ELR (cell line): ENCODE measurements at places on chromosomes 3 and 15.
A peak's percentile ranks its signal among the peaks of the same experiment; 100 is the strongest.

DNA sequence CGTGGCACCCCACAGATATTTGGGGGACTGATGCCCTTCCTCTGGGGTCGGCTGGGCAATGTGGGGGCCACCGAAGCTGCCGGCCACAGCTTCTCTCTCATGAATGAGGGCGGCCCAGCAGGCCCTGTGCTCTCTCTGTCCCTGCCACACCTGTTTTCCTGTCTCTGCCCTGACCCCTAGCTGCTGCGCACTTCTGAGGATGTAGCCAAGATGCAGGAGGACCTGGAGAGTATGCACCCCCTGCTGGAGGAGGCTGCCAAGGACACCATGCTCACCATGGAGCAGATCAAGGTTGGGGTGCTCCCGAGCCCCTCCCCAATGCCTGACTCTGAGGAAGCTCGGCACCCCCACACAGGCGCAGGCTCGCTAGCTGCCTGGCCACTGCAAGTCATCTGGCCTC, 59.7 kb downstream of the SEMA3G start:
- DNase-seq, result peak; percentile 60

- DNase-seq, result peak; percentile 78
These were observed 9.4 kb upstream of the MESP1 start for GRCh38 chr15:89760303-89761008.

- DNase-seq, result no peak
These were observed 190.7 kb upstream of the CTDSPL start for GRCh38 chr3:37670961-37671483.

- DNase-seq, result no peak
These were observed 49.3 kb downstream of the CEP152 start for GRCh38 chr15:48761393-48762158.

DNA sequence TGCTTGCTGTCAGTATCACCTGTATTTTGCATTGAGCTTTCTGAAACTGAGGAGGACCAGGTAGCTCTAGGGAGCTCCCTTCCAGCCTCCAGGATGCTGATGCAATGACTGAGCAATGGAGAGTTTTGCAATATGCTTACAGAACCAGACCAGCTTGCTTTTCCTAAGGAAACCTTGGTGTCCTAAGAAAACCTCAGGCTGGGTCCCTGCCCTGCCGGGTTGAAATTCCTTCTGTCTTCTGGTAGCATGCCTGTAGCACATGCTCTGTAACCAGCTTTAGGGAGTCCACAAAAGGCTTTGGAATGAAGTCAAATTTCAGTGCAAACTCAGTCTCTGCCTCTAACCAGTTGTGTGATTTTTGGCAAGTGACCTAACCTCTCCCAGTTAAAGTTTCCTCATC, 65.8 kb upstream of the GSK3B start:
- peak; percentile 92 for DNase-seq

DNA sequence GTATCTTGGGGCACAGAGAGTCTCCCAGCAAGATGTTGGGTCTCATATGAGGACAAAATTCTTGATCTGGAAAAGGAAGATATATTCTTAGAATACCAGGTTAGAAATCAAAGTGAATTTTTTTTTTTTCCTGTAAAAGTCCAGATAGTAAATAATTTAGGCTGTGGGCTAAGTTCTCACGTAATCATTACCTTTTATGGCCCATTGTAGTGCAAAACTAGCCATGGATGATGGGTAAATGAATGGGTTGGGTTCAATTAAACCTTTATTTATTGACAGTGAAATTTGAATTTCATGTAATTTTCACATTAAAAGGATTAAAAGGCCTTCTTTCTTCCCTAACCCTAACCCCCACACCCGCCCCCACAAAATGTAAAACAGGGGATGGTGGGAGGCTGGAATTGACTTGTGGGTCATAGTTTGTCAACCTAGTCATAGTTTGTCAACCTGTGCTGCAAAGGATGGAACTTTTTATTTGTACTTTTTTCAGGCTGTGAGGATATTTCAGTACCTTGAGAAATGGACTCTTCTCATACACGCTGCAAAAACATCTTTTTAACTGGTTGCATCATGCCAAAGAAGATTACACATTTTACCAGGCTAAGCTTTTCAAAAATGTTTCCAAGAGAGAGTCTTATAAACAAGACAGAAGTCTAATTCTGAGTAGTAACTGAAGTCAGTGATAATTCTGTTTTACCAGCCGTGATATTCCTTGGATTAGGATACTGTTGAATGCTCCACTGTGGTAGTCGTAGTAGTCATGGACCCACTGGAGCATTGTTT, 138.8 kb downstream of the AKAP13 start:
- no peak for DNase-seq

DNA sequence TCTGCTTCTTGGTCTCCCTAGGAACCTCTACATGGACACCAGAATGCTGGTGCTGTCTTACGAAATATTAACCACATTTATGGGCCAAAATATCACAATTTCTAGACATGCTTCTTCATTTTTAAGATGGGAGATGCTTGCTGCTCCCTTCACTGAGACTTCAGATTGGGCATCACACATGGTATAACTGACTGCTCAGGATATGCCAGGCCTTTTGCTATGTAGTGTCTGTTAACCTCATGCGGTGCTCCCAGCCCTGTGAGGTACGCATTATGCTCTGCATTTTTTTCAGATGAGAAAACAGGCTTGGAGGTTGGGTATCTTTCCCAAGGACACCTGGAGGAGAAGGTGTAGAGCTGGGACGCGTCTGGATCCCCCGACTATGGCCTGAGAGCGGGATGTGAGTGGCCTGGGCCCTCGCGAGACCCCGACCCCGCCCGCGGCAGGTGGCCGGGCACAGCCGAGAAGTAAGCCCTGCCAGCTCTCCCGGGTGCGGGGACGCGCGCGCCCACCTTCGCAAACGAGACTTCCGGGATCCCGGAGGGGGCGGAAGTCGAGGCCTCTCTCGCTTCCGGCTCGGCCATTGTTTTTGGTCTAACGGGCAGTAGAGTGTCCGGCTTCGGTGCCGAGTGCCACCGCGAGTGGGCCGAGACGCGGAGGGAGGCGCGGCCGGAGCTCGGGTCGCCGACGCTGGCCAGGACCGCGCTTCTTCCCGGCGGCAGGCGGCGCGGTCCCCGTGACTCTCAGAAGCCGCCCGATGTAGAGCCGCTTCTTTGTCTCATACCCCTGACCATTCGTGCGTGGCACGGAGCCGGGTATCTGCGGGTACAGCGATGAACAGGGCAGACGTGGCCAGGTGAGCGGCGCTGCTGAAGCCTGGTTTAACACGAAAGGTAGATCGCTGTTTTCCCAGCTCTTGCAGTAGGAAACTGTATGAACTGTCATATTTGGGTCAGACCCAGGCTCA, at the start of gene ZKSCAN7:
Gene ZKSCAN7 (plus strand): TSS at position 568 of the 967 bp plus-strand sequence. CDS start 1,855 bp downstream, outside the sequence.
- DNase-seq, result peak; percentile 64

- DNase-seq, result no peak
These were observed 10.3 kb upstream of the MTMR10 start for GRCh38 chr15:31001702-31002101.

GRCh38 chr15:29759596-29759995, 62.7 kb downstream of the TJP1 start:
- no peak for DNase-seq

DNA sequence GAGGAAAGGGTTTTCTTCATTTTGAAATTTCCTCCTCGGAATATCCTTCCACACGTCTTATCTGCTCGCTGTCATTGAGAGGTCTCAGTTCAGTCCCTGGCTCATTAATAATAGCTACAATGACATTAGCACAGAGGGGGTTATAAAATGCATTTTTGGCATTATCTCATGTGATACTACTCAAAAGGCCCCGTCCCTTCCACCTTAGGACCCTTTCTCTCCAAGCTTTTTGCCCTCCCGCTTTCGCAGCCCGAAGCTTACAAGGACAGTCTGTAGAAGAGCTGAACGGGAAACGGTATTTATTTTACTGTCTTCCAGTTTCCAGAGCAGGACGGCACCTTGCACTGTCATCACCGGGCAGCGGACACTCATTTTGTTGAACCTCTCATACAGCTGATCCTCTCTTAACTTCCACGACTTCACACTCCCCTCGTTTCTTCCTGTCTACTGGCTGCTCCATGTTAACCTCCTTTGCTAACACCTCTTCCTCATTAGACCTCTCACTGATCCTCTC, 5.6 kb upstream of the PLEKHO2 start:
- DNase-seq, result no peak

- DNase-seq, result no peak
These were observed 115.1 kb upstream of the IQSEC1 start for GRCh38 chr3:13188181-13188779.

GRCh38 chr15:86432861-86433260, 353.2 kb downstream of the AGBL1 start:
- no peak for DNase-seq

DNA sequence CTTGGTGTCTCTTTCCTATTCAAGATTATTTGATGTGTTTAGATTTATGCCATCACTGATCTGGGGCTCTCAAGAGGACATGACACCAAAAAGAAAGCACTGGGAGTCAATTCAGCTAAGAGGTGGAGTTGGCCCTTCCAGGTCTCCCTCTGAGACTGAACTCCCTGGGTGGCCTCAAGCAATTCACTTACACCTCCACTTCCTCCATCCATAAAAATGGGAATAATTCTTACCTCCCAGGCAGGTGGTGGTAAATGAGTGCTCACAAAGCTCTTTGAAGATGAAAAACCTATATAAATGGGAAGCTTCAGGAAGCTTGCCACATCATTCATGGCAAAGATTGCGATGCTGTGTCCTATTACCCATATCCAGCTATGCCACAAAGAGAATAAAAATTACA, 59.2 kb upstream of the ICE2 start:
- no peak for DNase-seq

DNA sequence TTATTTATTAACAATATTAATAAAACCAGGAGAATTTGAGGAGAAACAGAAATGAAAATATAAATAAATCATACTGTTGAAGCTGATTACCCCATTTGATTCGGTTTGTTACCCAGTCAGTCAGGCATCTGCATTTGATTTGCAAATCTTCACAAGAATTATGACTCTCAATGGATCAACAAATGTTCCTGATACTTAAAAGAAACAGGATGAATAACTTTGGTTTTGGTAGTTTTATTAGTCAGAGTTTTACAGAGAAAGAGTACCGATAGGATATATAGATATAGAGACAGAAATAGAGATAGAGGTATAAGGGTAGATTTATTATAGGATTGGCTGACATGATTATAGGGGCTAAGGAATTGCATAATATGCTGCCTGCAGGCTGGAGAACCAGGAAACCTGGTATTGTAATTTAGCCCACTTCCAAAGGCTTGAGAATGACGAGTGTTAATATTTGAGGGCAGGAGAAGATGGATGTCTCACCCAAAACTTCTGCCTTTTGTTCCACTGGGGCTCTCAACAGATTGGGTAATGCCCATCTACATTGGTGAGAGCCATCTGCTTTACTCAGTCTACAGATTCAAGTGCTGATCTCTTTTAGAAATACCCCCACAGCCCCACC, 241.6 kb upstream of the COL8A1 start:
- DNase-seq, result peak; percentile 19

DNA sequence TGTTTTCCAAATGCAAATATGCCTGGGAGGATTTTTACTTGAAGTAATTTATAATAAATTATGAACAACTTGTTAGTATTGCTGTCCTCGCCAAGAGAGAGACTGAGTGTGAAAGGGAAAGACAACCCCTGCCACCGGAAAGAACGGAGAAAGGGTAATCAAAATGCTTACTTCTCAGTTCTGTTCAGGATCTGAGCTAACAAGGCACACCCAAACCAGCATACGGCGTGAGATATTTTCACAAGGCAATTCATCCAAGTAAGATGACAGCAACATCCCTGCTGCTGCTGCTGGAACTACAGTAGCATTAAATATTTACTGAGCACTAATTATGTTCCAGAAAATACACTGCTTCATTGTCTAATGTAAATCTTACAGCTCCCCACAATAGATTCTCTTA, 96.1 kb downstream of the KBTBD8 start:
- DNase-seq, result no peak

GRCh38 chr15:49361370-49361769, 61.7 kb upstream of the FGF7 start:
- no peak for DNase-seq

GRCh38 chr3:123522320-123523022, 62.4 kb downstream of the HACD2 start:
- DNase-seq, result no peak

DNA sequence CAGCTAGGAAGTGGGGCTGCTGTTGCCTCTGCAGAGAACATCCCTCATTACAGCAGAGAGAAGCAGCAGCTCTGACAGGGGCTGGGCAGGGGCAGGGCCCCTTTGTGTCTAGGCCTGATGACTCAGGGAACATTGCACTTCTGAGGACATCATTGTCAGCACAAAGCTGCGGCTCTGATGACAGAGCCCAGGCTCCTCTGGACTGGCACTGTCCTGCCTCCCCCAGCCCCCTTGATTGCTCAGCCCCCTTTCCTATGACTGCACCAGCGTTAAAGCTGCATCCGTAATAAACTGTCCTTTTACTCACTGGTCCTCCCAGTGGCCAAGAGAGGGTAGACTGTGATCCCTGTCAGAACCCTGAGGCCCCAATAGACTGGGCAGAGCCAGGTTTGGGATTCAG, 18.3 kb downstream of the TRH start:
- peak; percentile 35 for DNase-seq

DNA sequence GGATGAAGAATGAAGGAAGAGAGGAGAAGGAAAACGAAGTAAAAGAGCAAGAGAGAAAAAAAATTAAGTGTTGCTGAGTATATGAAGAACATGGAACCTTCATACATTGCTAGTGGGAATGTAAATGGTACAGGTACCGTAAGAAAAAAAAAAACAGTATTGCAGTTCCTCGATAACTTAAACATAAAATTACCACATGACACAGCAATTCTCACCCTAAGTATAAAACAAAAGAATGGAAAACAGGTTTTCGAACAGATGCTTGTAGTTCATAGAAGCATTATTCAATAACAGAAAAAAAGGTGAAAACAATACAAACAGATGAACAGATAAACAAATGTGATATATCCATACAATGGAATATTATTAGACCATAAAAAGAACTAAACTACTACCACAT, 51.6 kb downstream of the SENP7 start:
- DNase-seq, result no peak

DNA sequence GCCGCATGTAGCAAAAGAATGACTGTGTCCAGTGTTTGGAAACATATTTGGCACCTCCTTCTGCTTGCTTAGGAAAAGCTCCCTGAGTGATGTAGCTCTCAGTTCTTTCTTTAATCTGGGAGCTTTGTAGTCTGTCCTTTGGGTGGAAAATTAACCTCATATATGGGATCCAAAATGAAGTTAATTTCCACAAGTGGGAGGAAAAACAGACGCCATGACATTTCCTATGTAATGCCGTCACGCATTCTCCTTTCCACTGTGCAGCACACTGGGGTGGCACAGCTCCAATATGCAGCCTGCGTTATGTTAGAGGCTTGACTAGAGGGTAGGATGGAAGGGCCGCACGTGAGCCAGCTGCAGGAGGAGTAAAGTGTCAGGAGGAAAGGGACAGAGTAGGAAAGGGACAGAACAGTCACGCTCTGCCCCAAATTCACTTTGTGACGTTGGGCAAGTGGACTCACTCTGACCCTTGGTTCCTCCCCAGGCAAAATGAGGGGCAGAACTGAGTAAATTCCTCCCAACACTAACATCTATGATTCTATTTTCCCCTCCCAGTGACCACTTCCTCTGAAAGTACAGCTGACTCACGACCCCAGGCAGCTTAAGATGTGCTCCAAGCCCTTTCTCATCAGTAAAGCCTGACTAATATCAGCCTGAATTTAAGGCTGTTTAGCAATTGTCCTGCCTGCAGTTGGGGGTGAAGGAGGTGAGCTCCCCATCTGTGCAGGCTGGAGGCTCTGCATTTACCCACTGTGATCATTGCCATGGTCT, 176.5 kb upstream of the PFN2 start:
- DNase-seq, result peak; percentile 99

GRCh38 chr3:149599236-149599635, 58.6 kb downstream of the WWTR1 start:
- no peak for DNase-seq
